ENCODE measurements at places on chromosomes 16 and 17.

DNA sequence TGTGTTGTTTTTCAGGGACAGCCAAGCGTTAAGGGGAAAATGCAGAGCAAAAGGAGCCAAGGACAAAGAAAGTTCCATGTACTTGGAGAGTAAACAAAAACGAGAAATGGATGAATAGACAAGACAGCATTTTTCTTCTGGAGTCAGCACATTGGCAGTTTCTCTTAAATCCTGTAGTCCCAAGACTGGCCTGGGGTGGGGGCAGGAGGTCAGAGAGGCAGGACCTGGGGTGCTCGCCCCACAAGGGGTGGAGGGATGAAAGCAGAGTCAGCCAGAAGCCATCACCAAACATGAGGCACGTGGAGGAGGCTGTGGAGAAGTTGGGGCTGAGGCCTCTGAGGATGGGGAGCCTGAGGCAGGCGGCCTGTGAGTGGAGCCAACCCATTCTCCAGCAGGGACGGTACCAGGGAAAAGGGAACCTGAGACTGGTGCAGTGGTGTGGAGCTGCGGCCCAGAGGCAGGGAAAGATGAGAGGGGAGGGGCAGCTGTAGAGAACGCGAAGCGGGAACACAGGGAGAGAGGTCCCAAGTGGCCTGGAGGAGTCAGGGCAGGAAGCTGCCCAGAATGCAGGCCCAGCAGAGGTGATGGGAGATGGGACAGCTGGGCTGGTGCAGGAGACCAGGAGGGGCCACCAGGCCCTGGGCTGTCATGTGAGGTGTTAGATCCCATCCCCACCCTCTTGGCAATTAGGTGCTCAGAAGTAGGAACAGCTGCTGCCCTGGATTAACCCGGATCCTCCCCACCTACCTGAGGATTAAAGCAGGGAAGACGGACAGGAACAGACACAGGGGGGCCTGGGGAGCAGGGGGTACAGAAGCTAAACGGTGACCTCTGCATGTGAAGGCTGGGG lies 3.3 kb downstream of the TLCD3B start:
- no peak for DNase-seq

DNA sequence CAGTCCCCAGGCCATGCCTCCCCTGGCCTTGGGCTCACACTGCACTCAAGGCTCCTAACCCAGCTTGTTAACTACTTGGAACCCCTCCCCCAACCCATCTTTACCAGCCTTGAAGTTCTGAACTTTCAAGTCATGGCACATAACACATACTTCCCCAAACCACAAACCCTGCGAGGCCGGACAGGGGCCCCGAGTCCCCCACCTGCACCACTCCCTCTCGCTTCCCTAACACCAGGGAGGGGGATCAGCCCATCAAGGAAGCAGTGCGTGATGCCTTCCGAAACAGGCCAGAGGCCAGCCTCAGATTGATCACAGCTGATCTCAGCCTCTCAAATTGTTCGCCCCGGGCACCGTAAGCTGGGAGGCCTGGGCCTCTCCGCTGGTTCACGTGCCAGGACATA lies 3.0 kb upstream of the NLRC3 start:
- no peak for DNase-seq

- DNase-seq, result no peak
These were observed 287.8 kb upstream of the N4BP1 start for GRCh38 chr16:48897698-48898205.

DNA sequence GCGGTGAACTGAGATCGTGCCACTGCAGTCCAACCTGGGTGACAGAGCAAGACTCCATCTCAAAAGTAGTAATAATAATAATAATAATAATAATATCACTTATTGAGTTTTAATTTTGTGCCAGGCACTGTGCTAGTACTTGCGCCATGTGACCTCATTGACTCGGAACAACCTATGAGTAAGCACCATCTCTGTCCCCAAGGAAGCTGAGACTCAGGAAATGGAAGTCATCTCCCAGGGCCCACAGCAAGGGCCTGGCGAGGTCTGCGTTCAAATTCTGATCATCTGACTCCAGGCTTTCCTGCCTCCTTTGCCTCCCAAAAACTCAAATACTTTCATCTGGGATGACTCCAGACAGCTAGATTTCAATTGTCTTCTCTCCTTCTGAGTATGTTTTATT lies 162.9 kb downstream of the SEC14L1 start:
- DNase-seq, result no peak

- no peak for DNase-seq
These were observed 221.9 kb upstream of the GSE1 start for GRCh38 chr16:85391175-85391707.

DNA sequence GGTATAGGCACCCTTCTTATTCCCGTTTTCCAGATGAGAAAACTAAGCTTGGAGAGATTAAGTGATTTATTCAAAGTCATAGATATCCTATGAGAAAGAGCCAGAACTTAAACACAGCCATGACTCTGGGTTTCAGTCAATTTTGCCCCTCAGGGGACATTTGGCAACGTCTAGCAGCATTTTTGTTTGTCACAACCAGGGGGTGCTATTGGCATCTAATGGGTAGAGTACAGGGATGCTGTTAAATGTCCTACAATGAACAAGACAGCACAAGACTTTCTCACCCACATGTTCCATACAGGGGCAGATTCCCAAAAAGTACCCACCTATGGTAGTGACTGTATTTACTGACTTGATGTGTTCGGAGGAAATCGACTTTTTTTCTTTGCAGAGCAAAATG lies 4.8 kb upstream of the SHISA9 start:
- DNase-seq, result no peak

GRCh38 chr17:77535892-77536291 lies 395.1 kb downstream of the SEC14L1 start:
- DNase-seq, result no peak

DNA sequence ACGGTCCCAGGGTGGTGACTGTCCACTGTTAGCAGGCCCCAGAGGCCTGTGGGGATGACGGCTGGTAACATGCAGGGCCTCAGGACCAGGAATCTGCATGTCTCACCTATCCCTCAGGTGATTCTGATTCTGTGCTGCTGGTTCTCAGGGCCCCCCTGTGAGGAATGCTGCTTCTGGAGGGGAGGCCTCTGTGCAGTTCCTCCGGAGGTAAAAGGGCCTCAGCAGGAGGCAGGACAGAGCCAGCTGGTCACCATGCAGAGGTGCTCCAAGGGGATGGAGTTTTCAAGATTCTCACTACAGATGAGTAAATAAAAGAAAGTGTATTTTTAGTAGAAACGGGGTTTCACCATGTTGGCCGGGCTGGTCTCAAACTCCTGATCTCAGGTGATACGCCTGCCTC lies 33.8 kb downstream of the CLEC16A start:
- DNase-seq, result no peak

DNA sequence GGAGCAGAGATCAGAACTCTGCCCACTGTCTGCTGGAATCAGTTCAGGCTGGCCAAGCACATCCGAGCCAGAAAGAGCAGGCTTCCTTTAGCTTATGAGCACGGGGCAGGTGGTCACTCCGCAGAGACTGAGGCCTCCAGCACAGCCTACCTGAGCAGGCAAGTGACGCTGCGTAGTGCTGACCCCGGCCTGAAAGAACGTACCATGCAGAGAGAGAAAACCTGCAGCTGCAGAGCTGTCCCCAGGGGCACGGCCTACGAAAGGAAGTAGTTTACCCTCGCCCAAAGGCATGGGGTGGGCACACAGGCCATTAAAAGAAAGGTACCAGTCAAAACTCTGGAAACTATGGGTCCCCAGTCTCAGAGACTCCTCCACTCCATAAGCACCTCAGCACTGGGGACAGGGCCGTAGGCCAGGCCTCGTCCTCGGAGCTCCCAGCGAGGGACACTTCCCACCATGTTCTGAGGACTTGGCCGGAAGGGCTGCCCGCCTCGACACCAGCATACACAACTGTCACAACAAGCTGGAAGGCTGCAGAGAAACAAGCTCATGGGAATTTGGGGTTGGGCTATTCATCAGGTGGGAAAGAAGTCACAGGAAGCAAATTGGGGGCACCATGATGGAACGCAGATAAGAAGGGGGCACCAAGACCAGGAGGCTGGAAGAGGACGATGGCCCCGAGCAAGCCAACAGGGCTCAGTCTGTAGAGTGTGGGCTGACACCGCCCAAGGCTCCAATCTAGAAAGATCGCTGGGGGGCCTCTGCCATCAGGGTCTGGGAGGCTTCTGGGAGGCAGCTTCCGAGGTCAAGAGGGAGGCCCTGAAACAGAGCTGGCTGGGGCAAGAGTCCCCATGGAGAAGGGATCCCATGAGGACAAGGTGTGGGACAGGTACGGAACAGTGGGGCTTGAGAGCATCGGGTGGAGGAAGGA lies 21.2 kb downstream of the MEAK7 start:
- no peak for DNase-seq

GRCh38 chr16:318628-319027 lies 33.9 kb downstream of the AXIN1 start:
- DNase-seq, result no peak

DNA sequence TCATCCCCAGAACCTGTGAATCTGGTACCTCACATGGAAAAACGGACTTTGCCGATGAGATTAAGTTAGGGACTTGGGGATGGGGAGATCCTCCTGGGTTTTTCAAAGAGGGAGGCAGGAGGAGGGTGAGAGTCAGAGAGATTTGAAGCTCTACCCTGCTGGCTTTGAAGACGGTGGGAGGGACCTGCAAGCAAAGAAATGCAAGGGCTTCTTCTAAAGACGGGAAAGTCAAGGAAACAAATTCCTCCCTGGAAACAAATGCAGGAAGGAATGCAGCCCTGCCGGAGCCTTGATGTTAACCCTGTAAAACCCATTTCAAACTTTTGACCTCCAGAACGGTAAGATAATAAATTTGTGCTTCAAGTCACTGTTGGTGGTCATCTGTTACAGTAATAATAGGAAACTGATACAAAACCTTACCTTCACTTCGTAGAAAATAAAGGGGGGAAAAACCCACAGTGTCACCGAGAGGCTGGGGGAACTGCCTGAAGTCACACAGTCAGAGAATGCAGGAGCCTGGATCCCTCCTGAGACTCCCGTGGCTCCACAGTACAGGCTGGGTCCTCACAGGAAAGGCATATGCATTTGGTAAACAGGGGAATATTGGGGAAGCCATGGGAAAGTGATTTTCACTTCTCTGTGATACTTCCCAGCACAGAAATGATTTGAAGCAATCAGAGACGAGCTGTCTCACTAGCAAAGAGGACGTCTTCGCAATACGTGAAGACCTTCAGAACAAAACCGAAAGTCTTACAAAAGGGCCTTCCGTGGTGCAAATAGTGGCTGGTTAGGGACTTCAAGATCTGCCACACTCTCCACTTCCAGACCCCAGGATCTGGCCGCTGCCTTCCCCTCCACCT lies 58.9 kb upstream of the CLEC3A start:
- no peak for DNase-seq

DNA sequence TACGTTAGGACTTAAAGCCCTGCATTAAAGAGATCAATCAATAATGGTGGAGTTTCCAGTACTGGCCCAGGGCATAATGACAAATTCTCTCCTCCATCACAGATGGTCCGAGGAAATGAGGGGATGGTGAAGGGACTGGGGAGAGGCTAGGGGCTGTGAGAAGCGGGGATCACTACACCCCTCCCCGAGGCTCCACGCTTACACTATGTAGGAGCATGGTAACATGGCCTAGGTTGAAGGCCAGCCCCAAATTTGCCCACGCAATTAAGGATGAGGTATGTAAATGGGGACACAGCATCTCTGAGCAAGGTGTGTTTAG lies 8.0 kb upstream of the AKTIP start:
- DNase-seq, result no peak

- no peak for DNase-seq
These were observed 44.7 kb upstream of the PRSS54 start for GRCh38 chr16:58339452-58339981.

GRCh38 chr17:48754500-48755261 lies 26.1 kb upstream of the HOXB13 start:
- DNase-seq, result no peak

DNA sequence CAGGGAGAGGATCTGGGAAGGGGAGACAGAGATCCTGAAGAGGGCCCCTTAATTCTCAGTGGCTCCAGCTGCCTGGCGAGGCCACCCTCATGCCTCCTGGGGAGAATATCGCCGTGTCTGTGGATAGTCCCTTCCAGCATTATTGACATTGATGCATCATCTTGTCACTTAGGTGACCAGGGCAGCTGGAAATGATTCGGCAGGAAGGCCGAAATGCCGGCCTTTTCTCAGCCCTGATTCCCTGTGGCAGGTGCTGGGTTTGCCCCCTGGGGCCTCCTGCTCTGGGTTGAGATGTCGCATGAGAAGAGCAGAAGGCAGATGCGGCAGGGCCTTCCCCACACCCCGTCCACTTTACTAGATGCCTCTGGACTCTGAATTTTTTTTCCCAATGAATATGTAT lies 89.5 kb downstream of the RAP1GAP2 start:
- DNase-seq, result no peak

DNA sequence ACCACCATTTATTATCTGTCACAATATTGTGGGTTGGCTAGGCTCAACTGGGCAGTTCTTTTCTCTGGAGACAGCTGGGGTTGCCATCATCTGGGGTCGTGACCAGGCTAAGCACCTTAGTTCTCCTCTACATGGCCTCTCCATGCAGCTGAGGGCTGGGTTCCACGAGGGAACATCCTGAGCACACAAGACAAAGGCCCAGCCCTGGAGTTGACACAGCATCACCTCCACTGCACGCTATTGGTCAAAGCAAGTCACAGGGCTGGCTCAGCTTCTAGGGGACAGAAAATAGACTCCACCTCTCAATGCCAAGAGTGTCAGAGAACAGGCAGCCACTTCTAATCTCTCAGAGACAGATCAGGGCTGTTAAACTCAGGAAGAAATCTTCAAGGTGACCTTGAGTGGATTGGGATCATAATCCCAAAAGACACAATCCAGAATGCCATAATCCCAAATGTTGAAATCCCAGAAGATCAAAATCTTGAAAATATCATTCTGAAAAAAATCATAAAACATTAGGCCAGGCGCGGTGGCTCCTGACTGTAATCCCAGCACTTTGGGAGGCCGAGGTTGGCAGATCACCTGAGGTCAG lies 13.0 kb upstream of the USP10 start:
- no peak for DNase-seq

DNA sequence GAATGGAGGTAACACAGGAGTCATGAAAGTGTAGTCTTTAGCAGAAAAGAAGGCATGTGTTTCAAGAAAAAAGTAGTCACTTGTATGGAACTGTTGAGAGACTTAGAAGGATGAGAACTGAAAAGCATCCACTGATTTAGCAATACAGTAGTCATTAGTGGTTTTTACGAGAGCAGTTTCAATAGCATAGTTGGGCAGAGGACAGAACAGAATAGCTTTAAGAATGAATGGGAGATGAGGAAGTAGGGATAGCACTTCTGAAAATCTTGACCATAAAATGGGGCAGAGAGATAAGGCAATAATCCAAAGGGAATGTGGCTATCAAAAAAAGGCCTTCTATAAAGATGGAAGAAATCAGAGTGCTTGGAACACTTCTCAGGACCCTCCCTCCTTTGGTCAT lies 64.8 kb upstream of the C17orf78 start:
- no peak for DNase-seq

GRCh38 chr16:69396187-69397061 lies 10.6 kb upstream of the TERF2 start:
- peak; percentile 53 for DNase-seq

GRCh38 chr17:67469208-67469980 lies 92.3 kb downstream of the PITPNC1 start:
- no peak for DNase-seq

GRCh38 chr17:7748076-7748775 lies 30.7 kb downstream of the DNAH2 start:
- no peak for DNase-seq
